AG09319 (cell line): ENCODE measurements at places on chromosomes 12 and 14.

DNA sequence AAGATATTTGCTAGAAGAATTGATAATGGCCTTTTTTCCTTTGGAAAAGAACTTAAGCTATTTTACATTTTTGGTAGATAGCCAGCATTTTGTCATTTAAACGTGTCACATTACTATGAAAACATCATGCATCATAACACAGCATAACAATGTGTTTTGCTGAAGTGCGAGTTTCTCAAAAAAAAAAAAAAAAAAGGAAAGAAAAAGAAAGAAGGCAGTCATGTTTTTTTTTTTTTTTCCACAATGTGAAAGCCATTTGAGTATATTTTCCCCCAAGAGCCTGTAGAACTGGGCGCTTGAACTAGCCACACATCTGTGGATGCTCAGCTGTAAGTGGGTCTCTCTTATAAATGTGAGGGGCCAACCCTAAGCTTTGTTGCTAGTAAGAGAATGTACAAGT lies 300.1 kb downstream of the AKAP6 start:
- DNase-seq: no peak

- DNase-seq: no peak
Measured at GRCh38 chr12:76032043-76032981, 736 bp upstream of the PHLDA1 start.

- DNase-seq: no peak
Measured at GRCh38 chr12:42728287-42728686, 138.7 kb upstream of the PRICKLE1 start.

GRCh38 chr14:74804219-74804825 lies 41.2 kb downstream of the YLPM1 start:
- peak; percentile 34 for DNase-seq

DNA sequence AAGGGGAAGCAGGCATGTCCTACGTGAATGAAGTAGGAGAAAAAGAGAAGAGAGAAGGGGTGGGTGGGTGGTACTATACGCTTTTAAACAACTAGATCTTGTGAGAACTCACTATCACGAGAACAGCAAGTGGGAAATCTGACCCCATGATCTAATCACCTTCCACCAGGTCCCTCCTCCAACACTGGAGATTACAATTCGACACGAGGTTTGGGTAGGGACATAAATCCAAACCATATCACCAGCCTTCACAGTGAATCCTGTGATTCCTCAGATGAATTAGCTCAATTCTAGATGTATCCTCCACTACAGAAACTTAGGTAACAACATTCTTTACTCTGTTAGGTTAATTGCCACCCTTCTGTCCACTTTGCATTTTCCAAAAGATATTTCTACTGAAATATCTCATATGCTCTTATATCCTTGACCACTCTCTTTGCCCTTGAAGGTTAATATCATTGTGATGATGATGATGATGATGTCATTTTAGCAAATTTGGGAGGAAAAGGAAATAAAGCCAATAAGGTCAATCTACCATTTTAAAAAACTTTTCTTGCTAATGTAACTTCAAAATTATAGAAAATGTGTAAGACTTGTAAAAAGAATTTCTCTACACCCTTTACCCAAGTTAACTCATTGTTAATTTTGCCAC lies 23.2 kb upstream of the CCNT1 start:
- DNase-seq: no peak

- no peak for DNase-seq
Measured at GRCh38 chr14:64844969-64845536, 34.7 kb downstream of the SPTB start.

GRCh38 chr14:76844223-76844622 lies 18.0 kb downstream of the LRRC74A start:
- DNase-seq: no peak

GRCh38 chr12:73185403-73185802 lies 913.2 kb downstream of the TRHDE start:
- no peak for DNase-seq

- peak; percentile 15 for DNase-seq
Measured at GRCh38 chr12:68007033-68007432, 17.8 kb downstream of the IFNG-AS1 start.

DNA sequence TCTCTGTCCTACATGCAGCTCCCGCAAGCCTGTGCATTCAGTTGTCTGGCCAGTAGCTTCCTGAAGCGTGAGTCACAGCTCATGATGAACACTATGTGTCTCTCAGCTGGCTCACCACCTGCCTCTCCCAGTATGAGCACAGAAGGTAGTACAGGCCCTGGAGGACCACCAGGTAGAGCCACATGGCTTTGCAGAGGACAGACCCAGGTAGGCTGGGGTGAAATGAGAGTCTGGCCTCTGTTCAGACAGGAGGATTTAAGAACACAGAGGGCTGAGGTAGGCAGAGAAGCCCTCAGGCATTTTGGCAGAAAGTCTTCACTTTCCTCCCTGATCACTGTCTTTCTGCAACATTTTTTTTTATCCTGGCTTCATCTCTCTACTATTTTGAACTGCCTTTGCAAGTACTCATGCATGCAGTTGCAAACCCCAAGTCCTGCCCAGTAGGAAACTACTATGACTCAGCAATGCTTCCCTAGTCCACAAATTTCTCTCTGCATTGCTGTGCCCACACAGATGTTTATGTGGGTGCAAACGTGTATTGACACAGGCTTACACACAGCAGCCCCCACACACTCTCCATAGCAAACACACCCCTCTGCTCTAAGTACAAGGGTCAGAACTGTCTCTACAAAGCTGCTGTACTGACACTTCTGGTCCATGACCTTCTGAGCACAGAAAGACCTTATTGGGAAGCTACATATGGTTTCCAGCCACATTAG lies 7.2 kb upstream of the SDR9C7 start:
- no peak for DNase-seq

DNA sequence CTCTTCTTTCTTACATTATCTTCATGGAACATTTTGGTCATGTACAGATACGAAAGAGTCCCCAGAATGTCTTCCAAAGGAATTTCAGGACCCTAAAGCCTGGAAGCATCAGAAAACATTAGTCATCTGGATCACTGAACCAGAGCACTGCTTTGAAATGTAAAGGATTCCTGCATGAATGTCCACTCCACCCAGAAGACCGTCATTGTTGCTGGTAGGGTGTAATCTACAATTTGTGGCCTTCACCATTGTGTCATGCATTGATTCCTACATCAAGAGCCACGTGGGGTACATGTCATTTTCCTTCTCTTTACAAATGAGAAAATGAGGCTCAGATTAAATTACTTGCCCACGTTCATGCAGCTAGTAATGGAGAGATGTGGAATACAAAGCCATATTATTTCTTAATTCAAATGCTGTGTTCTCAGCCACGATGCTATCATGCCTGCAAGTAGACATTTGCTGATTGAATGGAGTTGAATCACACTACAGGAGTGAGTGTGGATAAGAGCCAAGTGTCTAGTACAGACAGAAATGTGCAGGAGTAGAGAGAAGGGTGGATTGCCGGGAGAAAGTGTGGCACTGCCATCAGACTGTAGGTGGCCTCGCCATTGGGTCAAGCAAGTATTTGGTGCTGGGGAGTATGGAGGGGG lies 231.2 kb downstream of the C12orf75 start:
- no peak for DNase-seq

- DNase-seq: no peak
Measured at GRCh38 chr12:61291647-61292046, 968.6 kb upstream of the USP15 start.

GRCh38 chr12:3928538-3929184 lies 55.5 kb upstream of the PARP11 start:
- no peak for DNase-seq

GRCh38 chr14:28294834-28295440 lies 471.6 kb upstream of the FOXG1 start:
- no peak for DNase-seq

DNA sequence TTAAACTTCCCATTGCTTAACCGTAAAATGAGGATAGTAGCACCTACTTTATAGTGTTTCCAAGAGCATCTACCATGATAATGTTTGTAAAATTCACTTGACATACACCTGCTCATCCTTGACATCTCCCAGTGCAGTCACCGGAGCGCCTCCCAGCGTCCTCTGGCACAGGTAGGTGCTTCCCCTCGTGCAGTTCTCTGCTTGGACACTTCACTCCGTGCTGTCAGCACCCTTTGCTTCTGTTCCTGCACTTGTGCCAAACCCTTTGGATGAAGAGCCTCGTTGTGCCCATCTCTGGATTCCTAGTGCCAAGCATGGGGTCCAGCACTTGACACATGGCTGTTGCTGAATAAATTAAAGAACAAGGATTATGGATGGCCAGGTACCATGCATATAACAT lies 28.3 kb downstream of the ETV6 start:
- DNase-seq: no peak

GRCh38 chr12:19431407-19432308 lies 7.6 kb upstream of the AEBP2 start:
- peak; percentile 38 for DNase-seq

- no peak for DNase-seq
Measured at GRCh38 chr14:36582011-36582873, at the start of gene NKX2-8. Gene NKX2-8 (minus strand): TSS chr14:36582614. CDS start chr14:36582389, 225 bp downstream.

- no peak for DNase-seq
Measured at GRCh38 chr12:3564861-3565260, 73.9 kb downstream of the PRMT8 start.

DNA sequence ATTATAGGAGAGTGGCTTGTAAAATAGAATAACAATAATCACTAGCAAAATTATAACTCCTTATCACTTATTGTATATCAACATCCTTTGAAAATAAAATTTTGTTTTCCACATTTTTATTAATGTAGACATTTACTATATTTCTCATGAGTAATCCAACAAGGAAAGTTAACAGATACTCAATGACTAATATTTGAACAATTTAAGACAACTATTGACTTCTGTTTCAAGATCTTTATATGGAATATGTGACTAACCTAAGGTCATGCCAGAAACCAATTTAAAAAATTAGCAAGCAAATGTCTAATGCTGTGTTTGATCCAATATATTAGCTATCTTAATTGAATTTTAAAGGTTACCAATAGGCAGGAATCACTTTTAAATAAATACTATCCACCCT lies 638.5 kb upstream of the FLRT2 start:
- no peak for DNase-seq

DNA sequence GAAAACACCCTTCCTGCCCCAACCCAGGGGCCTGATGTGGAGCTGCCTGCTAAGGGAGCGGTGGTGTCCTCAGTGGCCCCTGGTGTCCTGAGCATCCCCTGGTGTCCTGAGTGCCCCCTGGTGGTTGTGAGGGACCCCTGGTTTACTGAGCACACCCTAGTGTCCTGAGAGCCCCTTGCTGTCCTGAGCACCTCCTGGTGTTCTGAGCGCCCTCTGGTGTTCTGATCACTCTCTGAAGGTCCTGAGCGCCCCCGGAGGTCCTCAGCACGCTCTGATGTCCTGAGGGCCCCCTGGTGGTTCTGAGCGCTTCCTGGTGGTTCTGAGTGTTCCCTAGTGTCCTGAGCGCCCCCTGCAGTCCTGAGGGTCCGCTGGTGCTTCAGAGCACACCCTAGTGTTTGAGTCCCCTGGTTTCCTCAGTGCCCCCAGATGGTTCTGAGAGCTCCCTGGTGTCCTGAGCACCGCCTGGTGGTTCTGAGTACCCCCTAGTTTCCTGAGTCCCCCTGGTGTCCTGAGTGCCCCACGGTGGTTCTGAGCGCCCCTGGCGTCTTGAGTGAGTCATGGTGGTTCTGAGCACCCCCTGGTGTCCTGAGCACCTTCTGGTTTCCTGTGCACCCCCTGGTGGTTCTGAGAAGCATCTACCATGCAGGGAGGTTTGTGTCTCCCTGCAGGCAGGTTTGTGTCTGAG lies 1004.2 kb downstream of the TMEM121 start:
- DNase-seq: no peak

DNA sequence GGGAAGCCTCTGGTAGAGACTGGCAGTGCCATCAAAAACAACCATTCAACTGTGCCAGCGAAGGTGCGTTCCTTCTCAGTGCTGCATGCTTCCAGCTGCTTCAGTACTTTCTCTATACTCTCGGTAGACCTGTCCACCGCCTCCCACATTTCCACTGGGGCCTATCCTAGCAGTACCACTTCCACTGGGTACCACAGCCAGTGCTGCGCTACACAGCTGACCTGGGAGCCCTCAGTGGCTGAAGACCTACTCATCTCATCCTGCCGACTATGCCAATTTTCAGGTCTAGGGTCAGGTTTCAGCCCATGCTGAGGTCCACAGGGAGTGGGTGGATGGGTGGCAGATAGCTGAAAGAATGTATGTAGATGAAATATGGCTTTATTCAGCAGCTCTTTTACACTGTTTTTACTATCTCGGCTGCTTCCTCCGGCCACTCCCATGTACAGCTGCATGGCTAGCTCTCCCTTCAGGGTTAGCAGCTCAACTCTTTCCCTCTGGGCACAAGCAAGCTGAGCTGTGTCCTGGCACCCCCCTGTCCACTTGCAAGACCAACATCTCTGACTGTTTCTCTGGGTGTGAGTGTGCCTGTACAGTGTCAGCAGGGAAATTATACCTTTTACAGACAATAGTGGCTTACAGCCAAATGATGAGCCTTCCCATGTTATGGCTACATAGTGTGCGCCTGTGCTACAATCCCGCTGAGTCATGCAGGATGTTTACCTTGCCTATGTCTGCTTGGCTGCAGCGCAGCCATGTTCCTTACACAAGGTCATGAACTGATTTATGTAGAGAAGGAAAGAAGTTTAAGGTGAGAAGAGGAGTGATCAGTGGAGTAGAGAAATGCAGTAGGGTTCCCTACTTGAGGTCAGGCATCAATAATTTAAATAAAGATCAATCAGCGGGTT lies 125.7 kb upstream of the DDHD1 start:
- no peak for DNase-seq

GRCh38 chr12:104507672-104508071 lies 50.9 kb downstream of the CHST11 start:
- DNase-seq: no peak

DNA sequence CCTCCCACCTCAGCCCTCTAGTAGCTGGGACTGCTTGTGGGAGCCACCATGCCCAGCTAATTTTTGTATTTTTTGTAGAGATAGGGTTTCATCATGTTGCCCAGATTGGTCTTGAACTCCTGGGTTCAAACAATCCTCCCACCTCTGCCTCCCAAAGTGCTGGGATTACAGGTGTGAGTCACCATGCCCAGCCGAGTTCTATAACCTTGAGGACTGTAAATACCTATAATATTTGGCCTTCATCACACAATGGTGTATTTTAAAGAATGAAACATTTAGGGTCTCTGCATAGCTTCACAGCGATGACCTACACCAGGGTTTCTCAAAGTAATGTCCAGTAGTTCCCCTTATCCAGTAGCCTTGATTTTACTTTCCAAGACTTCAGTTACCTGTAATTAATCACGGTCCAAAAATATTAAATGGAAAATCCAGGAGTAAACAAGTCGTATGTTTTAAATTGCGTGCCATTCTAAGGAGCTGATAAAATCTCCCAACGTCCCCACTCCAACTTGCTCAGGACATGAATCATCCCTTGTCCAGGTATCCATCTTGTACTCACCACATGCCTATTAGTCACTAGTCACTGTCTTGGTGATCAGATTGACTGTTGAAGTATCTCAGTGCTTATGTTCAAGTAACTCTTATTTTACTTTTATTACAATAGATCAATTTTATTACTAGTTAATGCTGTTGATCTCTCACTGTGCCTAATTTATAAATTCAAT lies 368.2 kb downstream of the BTG1 start:
- no peak for DNase-seq
